ENCODE measurements at places on chromosomes 6 and 20.
A peak's percentile ranks its signal among the peaks of the same experiment; 100 is the strongest.

GRCh38 chr20:62576815-62577489 is 65.4 kb upstream of the SLCO4A1 start:
- peak; percentile 0 for DNase-seq

GRCh38 chr20:2023151-2023550 is 29.3 kb upstream of the PDYN start:
- no peak for DNase-seq

DNA sequence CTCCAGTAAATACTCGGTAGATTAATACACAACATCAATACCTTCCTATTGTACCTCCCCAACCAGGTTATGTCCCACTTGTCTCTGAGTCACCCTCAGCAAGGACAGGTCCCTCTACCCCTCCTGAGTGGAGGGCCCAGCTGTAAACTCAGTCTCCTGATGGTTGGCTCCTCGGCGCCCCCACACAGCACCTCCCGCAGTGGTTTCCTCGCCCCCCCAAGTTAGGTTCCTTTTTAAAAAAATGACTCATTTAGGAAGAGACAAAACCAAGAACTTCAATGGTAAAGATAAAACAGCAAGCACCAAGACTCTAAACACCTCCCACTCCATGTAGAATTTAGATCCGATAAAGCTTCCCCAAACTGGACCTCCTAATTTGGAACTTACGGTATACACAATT is 83.5 kb downstream of the TRERF1 start:
- no peak for DNase-seq

DNA sequence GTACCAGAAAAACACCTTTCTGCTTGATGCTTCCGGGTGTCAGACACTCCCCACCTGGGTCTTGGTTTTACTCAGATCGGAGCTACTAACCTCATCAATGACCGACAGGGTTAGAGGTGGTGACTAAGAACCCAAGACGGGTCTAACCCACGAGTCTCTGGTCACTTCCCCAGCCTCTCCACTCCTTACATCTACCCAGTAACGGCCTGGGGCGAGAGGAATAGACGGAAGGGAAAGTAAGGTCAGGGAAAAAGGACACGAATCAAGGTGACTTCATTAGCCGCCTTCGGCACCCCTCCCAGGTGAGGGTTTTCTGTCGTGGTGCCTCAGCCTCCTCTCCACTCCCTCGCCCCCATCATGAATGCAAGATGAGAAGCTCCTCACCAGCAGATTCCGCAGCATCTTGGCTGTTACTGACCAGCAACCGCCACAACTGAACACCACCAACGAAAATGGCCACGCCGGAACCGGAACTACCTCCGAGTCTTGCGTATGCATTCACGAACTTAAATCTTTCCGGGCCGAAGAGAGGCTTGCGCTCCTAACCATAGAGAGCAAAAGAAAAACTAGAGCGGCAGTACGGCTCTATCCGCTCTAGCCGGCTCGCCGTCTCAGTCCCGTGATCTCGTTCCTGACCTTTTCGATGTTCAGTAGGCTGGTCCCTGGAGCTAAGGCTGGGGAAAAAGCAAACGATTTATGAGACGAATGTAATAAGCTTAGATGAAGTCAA is at the start of gene COX7A2:
Gene COX7A2 (minus strand): TSS at position 469 of the 730 bp plus-strand sequence. CDS start 67 bp downstream, at position 402.
- DNase-seq = peak; percentile 99

- DNase-seq = no peak
Measured at GRCh38 chr20:38873050-38873581, 53.1 kb upstream of the FAM83D start.

GRCh38 chr6:169539176-169539897 is 162.5 kb downstream of the WDR27 start:
- DNase-seq = no peak

GRCh38 chr20:20463933-20464374 is 96.0 kb downstream of the INSM1 start:
- no peak for DNase-seq

DNA sequence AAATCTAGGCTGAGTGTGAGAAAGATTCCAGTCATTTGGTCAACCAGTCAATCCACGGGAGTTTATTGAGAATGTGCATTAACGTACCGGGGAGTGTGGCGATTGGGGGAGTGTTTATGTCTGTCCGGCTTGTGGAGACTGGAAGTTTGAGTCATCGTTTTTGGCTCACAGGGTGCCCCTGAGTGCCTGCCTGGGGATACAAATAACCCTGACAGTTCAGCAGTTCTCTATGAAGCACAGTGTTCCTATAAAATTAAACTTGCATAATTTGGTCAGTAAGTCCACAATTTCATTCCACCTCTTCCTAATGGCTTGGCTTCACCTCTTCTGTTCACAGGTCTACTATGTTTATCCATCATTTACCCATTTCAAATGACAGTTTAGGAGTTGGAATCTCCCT is 72.6 kb upstream of the PLEKHG1 start:
- DNase-seq = no peak

- DNase-seq = no peak
Measured at GRCh38 chr6:86682297-86682696, 255.0 kb upstream of the HTR1E start.

DNA sequence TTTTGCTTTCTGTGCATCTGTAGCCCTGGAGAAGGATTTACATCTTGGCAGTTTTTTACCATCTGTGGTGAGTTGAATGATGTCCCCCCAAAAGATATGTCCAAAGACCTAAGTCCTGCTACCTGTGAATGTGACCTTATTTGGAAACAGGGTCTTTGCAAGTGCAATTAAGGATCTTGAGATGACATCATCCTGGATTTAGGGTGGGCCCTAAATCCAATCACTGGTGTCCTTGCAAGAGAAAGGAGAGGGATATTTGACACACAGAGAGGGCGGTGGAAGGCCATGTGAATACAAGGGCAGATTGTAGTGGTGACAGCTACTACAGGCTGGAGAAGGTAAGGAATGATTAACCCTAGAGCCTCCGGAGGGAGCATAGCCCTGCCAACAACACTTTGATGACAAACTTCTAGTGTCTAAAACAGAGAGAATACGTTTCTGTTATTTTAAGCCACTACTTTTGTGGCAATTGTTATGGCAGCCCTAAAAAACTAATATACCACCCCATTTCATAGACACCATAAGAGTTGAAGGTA is 35.1 kb downstream of the MKKS start:
- DNase-seq = no peak
